Left renal cortex interstitium (tissue), 4 donors: ENCODE measurements at places on chromosomes 3 and 15. TPM values are rescaled to one million over a fixed set of nuclear protein-coding genes. Genes with fewer than 3 reads are reported as not detected.
A peak's percentile ranks its signal among the peaks of the same experiment; 100 is the strongest.

- DNase-seq = peak; percentile 27
These were observed 585 bp downstream of the KIF23 start for GRCh38 chr15:69414701-69415167.

DNA sequence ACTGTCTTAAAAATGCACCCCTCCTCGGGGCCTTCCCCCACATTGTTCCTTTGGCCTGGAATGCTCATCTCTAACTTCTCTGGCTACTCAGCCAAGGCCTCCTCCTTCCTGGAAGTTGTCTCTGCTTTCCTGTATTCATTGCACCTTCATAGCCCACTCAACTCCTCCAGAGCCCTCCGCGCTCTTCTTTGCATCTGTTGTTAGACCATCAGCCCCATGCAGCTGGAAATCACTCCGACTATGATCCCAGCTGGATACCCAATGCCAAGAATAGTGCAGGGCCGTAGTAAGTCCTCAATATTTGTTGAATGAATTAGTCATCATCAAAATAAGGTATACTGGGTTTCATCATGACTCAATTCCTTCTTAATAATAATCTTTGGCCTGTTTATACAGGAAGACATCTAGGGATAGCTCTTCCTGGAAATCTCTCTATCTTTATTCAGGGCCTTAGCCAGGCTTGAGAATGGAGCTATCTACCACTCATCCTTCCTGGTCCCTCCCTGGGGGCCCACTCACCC is 112.7 kb downstream of the SYNPR start:
- no peak for DNase-seq

GRCh38 chr15:73370151-73370550 is 1.4 kb upstream of the HCN4 start:
- DNase-seq = no peak

GRCh38 chr3:7927015-7927414 is 574.6 kb upstream of the LMCD1 start:
- DNase-seq = no peak

NR2E3 gene
- 0.32 TPM for polyA plus RNA-seq

CCRL2 gene
- polyA plus RNA-seq = 1.2 TPM

GNAI2 gene
- 210 TPM for polyA plus RNA-seq

- no peak for DNase-seq
These were observed 57.5 kb downstream of the CPN2 start for GRCh38 chr3:194293546-194294198.

DNA sequence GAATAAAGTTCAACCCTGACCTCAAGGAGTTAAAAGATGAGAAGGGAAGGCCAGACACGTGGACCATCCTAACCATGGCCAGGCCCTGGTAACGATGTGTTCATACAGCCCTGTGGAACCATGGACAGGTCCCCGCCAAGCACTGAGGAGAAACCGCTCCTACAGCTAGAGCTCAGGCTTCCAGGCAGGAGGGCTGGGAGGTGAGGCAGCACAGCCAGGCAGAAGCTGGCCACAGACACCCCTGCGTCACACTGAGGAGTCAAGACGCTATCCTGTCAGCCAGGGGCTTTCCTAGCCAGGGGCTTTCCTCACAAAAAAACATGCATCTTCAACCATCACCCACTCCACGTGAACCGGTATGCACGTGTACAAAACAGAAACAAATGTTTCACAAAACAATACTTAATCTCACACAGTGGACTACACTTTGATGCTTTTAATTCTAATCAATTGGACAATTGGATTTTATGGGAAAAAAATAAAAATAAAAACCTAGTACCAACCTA is 73.2 kb downstream of the TBC1D2B start:
- no peak for DNase-seq

TRAT1 gene
- not detected for polyA plus RNA-seq

GRCh38 chr3:140007911-140008869 is 73.2 kb downstream of the CLSTN2 start:
- DNase-seq = no peak

DNA sequence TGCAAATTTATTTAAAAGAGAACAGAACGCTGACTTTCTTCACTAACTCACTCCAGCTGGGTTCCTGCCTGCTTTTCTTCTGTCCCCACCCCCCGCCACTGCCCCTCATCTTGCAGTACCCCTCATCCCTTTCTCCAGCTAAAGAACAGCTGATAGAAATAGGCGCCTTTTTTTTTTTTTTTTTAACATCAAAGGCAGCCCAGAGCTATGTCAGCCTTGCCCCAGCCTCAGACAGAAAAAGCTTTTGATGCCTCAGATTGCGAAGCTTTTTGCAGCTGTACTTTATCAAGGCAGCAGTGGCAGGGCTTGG is 1.8 kb downstream of the CADPS start:
- DNase-seq = no peak

NR1I2 gene
- 0.92 TPM for polyA plus RNA-seq

- DNase-seq = no peak
These were observed 7.0 kb downstream of the CHST14 start for GRCh38 chr15:40477642-40478327.

SEMA5B gene
- 28.9 TPM for polyA plus RNA-seq

GRCh38 chr3:30263238-30263924 is 343.0 kb upstream of the TGFBR2 start:
- no peak for DNase-seq

- DNase-seq = no peak
These were observed 27.6 kb downstream of the HDAC11 start for GRCh38 chr3:13507570-13508339.

GRCh38 chr3:16239086-16239770 is 25.5 kb downstream of the DPH3 start:
- no peak for DNase-seq

CCR9 gene
- polyA plus RNA-seq = 0.08 TPM

GRCh38 chr3:122760453-122761271 is 33.0 kb downstream of the HSPBAP1 start:
- DNase-seq = no peak

DNA sequence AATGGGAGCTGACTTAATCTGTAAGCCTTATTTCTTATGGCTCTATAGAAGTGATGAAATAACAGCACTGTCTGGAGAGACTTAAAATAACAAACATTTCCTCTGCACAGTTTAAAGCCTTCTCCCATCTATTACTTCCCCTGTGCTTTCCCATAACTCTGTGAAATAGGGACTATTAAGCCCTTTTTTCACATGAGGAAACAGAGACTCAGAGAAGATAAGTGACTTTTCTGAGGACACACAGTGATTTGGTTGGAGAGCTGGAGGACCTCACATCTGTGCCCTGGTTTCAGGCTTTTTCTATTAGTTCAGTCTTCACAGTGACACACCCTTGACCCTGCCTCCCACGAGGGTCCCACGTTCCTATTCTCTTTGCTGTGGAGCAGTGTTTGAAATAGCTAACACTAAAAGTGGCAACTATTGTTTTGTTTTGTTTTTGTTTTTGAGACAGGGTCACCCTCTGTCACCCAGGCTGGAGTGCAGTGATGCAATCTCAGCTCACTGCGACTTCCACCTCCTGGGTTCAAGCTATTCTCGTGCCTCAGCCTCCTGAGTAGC is 82.9 kb downstream of the ST6GAL1 start:
- DNase-seq = no peak

DNA sequence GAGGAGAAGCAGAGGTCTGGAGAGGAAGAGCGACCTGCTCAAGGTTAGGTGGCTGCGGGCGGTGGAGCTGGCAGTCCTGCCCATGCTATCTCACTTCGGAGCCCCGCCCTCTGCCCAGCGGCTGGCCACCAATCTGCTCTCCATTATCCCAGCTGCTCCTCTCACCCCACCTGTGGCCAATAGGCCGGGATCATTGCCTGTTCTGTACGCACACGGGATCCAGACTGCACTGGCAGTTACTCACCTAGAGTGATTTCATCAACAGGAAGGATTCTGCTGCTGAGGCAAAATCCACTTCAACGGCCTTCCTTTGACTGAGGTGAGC is 100.6 kb downstream of the TLE3 start:
- no peak for DNase-seq

DNA sequence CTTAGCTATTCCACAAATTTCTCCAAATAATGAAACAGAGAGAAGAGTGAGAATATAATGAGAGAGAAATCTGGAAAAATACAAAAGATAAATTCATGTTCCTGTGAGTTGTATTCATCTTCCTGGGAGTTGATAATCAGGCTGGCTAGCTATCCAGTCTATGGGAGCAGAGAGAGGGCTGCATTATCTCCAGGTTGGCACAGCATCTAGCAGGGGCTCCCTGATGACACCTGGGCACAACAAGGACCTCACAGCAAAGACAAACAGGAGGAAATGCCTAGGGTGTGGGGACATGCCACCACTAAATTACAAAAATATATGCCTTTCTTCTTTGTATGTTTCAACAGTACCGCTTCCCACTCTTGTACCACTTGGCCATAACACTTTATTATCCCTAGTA is 1.9 kb downstream of the EHD4 start:
- no peak for DNase-seq

DNA sequence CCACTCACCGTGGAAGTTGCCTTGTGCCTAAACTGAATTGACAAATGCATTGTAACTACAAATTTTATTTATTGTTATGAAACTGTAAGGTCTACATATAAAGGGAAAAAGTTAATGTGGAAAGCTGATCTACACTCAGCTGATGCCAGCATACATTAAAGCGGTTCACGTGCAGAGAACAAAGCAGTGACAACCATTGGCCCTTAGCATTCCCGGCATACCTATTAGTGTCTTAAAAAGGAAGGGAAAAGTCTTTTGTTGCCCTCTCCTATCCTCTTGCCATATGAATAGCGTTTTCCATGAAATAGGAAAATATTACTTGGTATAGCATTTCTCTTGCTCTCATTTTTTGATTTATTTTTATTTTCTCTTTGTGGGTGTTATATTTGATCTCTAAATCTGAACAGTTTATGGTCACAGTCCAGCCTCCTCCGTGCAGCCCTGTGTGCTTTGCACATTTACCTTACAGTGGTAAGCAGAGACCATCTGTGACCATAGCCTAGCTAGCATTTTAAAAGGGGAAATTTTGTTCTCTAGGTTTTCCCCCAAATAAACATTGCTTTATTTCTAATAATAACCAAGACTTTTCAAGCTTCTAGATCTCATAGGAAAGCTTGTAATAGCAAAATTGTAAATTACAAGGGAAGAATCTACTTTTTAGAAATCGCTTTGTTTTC is 89.7 kb upstream of the CGNL1 start:
- DNase-seq = no peak

GRCh38 chr15:101551696-101552591 is 62.4 kb upstream of the PCSK6 start:
- DNase-seq = no peak
